ENCODE measurements at places on chromosomes 2 and 18.

DNA sequence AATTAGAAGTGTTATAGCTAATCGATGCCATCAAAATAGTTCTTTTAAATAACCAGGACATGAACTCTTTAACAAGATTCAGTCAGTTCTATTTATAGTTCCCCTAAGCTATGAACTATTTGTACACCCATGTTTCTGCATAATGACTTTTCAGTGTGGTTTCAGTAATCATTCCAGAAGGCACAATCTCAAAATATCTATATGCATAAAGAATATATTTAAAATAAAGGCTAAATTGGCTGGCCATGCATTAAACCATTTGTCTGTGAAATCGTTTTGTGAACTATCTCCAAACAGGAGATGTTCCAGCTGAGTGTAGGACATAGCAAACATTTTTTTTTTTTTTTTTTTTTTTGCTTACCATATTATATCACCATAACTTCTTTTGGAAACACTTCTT, 719.3 kb downstream of the PLCL1 start:
- DNase-seq: no peak

DNA sequence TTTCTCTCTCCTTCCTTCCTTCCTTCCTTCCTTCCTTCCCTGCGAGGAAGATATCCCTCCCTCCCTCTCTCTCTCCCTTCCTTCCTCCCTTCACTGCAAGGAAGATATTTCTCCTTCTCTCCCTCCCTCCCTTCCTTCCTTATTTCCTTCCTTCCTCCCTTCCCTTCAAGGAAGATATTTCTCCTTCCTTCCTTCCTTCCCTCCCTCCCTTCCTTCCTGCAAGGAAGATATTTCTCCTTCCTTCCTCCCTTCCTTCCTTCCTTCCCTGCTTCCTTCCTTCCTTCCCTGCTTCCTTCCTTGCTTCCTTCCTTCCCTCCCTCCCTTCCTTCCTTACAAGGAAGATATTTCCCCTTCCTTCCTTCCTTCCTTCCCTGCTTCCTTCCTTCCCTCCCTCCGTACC, 229.5 kb downstream of the ZBTB7C start:
- no peak for DNase-seq

DNA sequence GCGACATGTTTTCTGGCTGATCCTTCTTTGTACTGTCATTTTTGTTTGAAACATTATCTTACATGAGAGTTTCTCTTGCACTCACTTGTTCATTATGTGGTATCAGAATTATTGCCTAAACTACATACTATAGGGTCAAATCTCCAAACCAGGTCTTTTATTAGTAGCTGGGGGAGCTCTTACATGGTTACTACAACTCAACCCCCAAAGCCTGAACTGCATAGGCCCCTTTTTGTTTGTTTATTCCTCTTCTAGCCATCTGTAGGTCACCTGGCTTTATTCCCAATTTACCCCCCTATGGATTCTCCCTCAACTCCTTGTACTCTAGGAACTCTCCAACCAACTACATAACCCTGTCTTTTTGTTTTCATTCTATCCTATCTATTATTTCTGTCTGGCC, 46.7 kb downstream of the PUM2 start:
- DNase-seq: no peak

DNA sequence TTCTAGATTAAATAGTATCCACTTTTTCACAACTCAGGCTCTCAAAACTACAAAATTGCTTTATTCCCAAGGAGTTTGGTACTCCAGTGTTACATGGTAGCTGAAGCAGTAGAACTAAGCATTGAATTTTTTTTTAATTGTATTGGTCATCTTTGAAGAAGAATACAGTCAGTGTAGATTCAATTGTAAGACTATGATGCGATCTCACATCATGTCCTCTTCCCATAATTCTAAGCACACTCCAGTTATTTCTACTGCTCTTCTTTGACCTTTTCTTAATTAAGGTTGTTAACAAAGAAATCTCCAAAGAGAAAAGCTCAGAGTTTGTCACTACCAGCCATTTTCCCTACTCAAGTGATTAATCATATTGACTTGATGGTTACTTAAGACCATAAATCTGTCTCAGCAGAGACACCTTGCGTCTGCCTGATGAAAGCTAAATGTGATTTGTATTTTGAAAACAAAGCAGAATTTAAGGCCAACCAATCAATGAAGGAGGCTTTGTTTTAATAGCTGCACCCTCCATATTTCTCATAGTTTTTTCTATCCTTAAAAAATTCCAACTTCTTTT, 130.2 kb downstream of the DTNA start:
- DNase-seq: no peak

DNA sequence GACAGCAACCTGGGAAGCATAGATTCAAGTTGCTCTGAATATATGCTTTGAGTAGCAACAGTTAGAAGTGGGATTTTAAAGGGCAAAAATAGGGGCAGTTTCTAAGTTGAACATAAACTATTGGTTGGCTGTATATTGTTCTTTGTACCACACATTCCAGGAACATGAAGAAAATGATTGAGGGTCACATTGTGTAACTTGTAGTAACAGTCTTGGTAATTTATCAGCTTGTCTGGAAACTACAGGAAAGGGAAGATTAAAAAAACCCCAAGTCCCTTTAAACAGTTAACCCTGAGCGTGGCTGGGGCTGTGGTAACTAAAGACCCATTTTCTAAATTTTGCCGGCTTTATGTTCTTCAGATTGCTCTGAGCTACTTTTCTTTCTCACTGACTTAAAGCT, 7.4 kb downstream of the PLEKHB2 start:
- no peak for DNase-seq

GRCh38 chr2:72562451-72563153, 263.2 kb downstream of the EXOC6B start:
- no peak for DNase-seq

DNA sequence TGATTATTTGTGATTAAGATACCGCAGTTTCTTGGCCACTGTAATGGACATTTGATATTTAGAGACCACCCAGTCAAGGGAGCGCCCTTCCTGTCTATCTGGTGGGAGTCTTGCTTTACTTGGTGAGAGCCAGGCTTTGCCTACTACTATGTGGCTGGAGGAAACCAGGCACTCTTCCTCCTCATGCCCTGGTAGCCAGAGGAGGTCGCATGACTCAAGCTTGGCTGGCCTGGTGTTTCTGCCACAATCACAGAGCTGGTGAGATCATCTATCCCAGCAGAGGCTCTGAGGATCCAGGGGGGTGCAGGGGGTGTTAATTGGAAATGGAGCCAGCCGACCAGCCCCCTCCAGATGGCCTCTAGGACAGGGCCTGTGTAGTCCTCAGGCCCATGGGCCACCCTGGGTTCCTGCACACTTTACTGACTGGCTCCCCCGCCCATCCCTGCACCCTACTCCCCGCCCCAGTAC, 46.8 kb upstream of the BIN1 start:
- DNase-seq: no peak

GRCh38 chr2:85906748-85907147, 18.0 kb upstream of the ST3GAL5 start:
- DNase-seq: no peak

- DNase-seq: no peak
These were observed 9.1 kb upstream of the FAM124B start for GRCh38 chr2:224410946-224411561.
